LHCN-M2 (cell line): ENCODE measurements at places on chromosomes 1 and 21. TPM values are rescaled to one million over a fixed set of nuclear protein-coding genes. Genes with fewer than 3 reads are reported as not detected.

Gene CFAP298
- total RNA-seq = 32.5 and 46.8 TPM in 2 replicates

Gene FTCD
- 0.13 TPM in 1 of 2 replicates, not detected in the other for total RNA-seq

Gene EXTL1
- total RNA-seq = 1.0 and 1.2 TPM in 2 replicates

Gene MPL
- not detected in 2 replicates for total RNA-seq

Gene NIT1
- 25.6 and 28.4 TPM in 2 replicates for total RNA-seq

Gene MAP10
- 2.1 and 2.4 TPM in 2 replicates for total RNA-seq

Gene NR1I3
- total RNA-seq = not detected in 2 replicates

Gene AUNIP
- 9.5 and 9.7 TPM in 2 replicates for total RNA-seq

Gene SCCPDH
- 61.3 and 67.6 TPM in 2 replicates for total RNA-seq

Gene CD52
- total RNA-seq = not detected in 2 replicates

Gene GCSAML
- total RNA-seq = not detected in 2 replicates
